ENCODE measurements at places on chromosomes 11 and 22. TPM values are rescaled to one million over a fixed set of nuclear protein-coding genes. Genes with fewer than 3 reads are reported as not detected.

The ANKK1 gene
- 2.1 TPM for total RNA-seq

The CABP4 gene
- 0.29 TPM for total RNA-seq

The UBQLN3 gene
- 0.71 TPM for total RNA-seq

The SPON1 gene
- 30.9 TPM for total RNA-seq

The PGA5 gene
- not detected for total RNA-seq

The LRRC74B gene
- not detected for total RNA-seq

The GDPD4 gene
- total RNA-seq: not detected

The H19 gene
- 14,601 TPM for total RNA-seq

The IGF2 gene
- total RNA-seq: 3,275 TPM

The OR6A2 gene
- total RNA-seq: 0.34 TPM

The SUSD2 gene
- total RNA-seq: 1.4 TPM
